GM23248 (cell line): ENCODE measurements at places on chromosomes 3 and 15. TPM values are rescaled to one million over a fixed set of nuclear protein-coding genes. Genes with fewer than 3 reads are reported as not detected.

- H3K4me1 ChIP-seq: peaks cover 10% of the 10 kb centered on the region
- H3K36me3 ChIP-seq: peaks cover 5% of the 10 kb centered on the region; the same call in 1 of the 2 replicates
- peak overlapping the region; percentile 6; the same call in 1 of the 2 replicates for H3K27ac ChIP-seq
- no peak overlapping the region for H3K4me3 ChIP-seq
- peak; percentile 26 for DNase-seq
- no peaks in the 10 kb centered on the region for H3K27me3 ChIP-seq
Observed at GRCh38 chr3:11576453-11576852, 67.3 kb downstream of the VGLL4 start.

MYNN gene
- 18.4 and 19.6 TPM in 2 replicates for total RNA-seq

DNA sequence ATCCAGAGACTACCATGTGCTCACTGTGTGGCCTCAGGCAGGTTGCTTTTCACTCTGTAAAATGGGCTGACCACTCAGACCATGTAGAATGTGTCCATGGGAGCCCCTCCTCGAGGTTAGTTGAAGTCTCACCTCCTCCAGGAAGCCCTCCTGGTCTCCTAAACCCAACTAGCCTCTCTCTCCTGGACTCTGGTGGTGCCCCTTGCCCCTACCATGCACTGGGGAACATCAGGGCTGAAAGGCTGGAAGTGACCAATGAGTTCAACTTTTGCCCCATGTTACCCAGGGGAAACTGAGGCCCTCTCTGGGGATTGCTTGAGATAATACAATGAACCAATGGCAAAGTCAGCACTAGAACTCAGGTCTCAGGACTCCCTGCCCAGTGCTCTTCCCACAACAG, 69.2 kb upstream of the SLC6A6 start:
- H3K27me3 ChIP-seq: peaks cover 21% of the 10 kb centered on the region
- H3K4me1 ChIP-seq: no peaks in the 10 kb centered on the region
- no peaks in the 10 kb centered on the region for H3K36me3 ChIP-seq
- H3K4me3 ChIP-seq: no peak overlapping the region
- no peak for DNase-seq

GRCh38 chr3:20537234-20537633, 351.2 kb upstream of the SGO1 start:
- no peaks in the 10 kb centered on the region for H3K36me3 ChIP-seq
- H3K4me3 ChIP-seq: no peak overlapping the region
- no peaks in the 10 kb centered on the region for H3K4me1 ChIP-seq
- H3K27ac ChIP-seq: no peak overlapping the region
- no peak for DNase-seq
- H3K27me3 ChIP-seq: no peaks in the 10 kb centered on the region

GRCh38 chr15:60800299-60801072, 321.5 kb upstream of the ICE2 start:
- no peaks in the 10 kb centered on the region for H3K27me3 ChIP-seq
- peaks cover 52% of the 10 kb centered on the region for H3K4me1 ChIP-seq
- DNase-seq: peak; percentile 87

WDR93 gene
- total RNA-seq: not detected in 2 replicates
